Common myeloid progenitor, CD34-positive (primary cell): ENCODE measurements at places on chromosomes 11 and 22.

DNA sequence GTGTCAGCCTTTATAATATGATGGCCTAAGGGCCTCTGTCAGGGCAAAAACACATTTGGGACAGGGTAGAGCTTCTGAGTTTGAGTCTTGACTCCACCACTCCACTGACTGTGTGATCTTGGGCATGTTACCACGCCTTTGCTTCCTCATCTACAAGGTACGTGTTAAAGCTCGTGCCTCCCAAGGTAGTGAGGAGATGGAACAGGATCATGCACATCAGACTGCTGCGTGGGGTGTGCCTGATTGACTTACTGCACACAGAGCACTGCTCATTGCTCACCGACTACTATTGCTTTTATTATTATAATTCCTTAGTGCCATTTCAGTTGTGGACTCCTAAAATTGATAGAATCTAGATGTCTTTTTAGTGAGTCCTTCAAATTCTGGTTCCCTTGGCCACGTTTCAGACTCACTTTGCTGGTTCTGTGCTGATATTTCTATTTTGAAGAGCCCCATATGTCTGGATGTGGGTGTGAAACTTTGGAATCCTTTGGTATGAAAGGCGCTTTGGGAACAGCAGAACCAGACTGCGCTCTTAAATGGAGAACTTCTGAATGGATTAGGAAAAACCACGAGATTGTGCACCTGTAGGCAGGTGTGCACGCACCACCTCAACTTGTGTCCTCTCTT, 44.1 kb upstream of the RAB1B start:
- DNase-seq, result no peak

- DNase-seq, result peak; percentile 74
Observed at GRCh38 chr11:111531687-111532364, 8.7 kb upstream of the LAYN start.

GRCh38 chr11:45616802-45617549, 48.4 kb downstream of the CHST1 start:
- no peak for DNase-seq

- no peak for DNase-seq
Observed at GRCh38 chr11:41784513-41785335, 325.3 kb upstream of the LRRC4C start.

GRCh38 chr11:86116386-86116726, 47.5 kb upstream of the PICALM start:
- DNase-seq, result peak; percentile 68

DNA sequence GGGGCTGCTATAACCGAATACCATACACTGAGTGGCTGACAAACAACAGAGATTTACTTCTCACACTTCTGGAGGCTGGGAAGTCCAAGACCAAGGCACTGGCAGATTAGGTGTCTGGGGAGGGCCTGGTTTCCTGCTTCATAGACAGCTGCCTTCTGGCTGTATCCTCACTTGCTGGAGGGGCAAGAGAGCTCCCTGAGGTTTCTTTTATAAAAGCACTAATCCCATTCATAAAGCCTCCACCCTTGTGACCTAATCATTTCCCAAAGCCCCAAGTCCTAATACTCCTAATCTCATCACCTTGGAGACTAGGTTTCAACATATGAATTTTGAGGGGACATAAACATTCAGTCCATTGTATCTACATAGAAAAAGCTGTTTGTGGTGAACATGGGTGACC, 131.8 kb downstream of the KIRREL3 start:
- DNase-seq, result no peak

DNA sequence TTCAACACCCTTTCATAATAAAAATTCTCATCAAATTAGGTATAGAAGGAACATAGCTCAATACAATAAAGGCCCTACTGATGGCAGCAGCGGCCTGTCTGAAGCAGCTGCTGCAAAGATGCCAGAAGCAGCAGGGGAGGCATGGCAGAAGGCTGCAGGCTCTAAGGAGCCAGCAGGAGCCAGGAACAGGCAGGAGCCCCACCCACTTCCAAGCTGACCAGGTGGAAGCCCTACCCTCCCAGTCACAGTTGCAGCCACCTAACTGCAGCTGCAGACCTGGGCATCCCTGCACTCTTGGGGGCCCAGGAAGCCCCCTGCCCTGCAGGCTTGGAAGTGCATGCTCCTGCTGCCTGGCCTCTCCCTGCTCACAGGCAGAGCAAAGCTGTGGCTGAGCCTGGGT, 18.2 kb upstream of the OR6A2 start:
- no peak for DNase-seq

DNA sequence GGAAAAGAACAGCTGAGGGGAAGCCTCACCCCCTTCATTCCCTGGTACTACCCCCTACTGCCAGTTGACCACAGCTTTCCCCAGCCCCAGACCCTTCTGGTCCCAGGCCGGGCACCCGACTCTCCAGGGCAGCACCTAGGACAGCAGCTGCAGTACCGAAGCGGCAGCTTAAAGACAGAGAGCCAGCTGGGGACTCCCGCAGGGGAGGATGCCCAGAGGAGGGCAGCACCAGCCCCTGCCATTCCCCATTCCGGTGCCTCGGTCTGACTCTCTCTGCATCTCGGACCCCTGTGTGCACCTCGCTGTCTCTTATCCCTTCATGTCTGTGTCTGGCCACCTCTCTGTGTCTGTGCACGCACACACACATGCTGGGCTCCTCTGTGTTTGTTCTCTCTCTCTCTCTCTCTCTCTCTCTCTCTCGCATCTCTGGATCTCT, 9.4 kb downstream of the IGSF9B start:
- DNase-seq, result peak; percentile 80

DNA sequence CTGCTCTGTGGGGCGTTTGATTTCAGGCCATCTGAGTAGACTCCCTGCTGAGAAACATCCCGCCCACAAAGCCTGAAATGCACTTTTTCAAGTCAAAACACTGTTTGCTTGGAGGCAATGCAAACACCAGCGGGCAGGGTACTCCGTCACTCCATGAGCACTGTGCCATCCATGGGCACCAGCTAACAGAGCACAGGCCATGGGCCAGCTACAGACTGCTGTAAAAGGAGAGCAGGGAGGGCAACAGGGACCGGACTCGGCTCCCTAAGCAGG, 16.6 kb upstream of the EFCAB6 start:
- DNase-seq, result no peak

GRCh38 chr11:132106096-132106982, 735.9 kb downstream of the NTM start:
- DNase-seq, result no peak

GRCh38 chr11:115476463-115477286, 27.5 kb downstream of the CADM1 start:
- DNase-seq, result no peak

- DNase-seq, result no peak
Observed at GRCh38 chr11:20861322-20861721, 191.9 kb downstream of the NELL1 start.

DNA sequence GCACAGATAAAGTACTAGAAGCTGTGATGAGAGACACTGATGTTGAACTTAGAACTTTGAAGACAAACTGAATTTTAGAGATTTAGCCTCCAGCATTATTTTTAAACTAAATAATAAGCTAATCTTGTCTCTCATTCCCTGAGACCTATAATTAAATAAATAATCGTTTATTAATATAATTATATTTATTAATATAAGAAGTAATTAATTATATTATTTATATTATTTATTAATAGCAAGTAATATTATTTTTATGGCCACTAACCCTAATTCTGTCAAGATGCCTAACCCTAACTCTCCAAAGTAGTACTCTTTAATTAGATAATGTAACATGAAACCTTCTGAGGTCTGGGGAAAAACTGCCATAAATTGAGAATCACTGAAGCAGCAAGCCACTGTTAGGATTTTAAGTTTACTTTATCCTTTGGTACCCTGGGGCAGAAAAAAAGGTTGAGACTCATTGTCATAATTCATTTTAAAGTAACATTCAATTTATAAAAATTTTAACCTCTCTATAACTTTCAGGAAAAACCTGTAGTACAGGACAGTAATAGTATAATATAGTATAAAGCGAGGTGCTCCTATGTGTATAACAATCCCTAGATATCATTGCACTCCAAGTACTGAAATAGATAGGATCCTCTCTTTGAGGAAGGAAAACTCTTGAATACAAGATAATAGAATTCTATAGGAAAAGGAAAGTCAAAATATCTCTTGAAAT, 85.4 kb downstream of the TTC28 start:
- DNase-seq, result no peak

GRCh38 chr11:22725079-22725478, 58.7 kb downstream of the GAS2 start:
- no peak for DNase-seq

DNA sequence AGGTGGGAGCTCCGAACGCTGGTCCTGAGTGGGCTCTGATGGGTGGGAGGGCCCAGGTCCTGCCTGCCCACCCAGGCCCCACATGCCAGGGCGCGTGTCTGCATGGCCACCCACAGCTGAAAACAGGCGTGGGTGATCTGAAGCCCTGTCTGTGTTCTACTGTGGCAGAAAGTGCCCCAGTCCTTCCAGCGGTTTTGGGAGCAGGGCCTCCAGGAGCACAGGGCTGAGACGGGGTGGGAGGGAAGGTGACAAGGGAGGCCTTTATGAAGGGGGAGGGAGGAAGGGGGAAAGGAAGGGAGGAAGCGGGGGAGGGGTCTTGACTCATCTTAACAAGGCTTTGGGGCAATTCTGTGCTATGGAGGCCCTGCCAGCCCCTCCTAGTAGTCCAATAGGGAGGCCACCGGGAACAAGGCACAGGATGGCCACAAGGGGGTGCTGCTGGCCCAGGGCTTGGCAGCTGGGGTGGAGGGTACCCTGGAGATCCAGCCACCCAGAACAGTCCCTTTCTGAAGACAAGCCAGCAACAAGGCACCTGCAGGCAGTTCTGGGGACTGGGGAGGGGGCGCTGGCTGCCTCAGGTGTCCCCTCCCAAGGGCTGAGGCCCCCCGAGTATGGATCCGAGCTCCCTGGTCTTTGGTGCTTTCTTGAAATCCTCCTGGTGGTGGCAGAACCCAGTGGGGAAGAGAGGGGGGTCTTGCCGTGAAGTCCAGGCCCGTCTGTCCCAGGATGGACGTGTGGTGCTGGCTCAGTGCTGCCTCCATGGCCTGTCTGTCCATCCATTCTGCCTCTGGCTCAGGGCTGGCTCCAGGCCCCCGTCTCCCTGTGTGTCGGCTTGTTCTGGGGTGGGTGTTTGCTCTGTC, 6.3 kb upstream of the FADS3 start:
- peak; percentile 86 for DNase-seq

DNA sequence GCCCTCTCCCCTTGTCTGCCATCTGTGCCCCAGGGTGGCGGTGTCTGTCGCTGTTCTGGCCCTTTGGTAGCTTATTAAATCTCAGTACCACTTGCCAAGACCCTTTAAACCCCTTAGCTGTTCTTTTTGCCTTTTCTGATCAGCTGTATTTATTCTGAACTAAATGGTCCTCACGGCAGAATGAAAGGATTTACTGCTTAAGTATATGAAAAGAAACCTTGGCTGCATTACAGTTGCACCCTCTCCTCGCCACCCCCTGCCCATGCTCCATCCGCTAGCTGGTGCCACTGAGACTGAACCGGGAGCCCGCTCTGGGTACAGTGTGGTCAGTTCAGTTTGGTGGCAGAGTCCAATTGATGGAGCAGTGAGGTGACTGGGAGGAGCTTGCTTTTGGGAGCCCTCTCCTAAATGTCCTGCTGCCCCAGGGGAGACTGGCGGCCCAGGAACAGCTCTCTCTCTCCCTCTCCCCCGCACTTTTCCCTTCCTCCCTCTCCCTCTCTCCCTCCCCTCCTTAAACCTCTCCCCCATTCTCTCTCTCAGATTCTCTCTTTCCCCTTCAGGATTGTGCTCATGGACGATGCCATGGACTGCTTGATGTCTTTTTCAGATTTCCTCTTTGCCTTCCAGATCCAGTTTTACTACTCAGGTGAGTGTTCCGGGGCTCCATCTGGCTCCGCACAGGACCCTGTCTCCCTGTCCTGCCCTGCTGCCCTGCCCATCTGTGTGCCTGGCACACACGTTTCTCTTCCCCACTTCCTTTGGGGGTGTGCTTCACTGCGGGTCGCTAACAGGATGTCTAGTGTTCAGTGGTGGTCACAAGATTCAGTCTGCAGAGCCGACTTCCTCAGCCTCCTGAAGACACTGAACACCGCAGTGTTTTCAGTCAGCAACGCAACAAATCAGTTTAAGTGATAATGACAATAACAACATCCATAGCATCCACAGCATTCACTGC, 21.8 kb downstream of the ARFGAP2 start:
- peak; percentile 78 for DNase-seq

GRCh38 chr22:23692598-23693291, 1.9 kb downstream of the RGL4 start:
- DNase-seq, result no peak

DNA sequence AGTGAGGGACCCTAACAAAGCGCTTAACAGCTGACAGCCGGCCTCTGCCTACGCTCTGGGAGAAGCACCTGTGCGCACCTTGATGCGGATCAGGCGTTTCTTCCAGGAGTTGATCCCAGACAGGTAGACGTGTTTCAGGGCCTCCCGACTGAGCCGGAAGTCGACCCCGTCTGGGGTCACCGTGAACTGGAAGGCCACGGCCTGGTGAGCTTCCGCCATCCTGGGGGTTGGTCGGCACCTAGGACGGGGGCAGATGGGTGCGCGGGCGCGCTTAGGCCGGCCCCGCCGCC, 585 bp downstream of the CPT1B start:
- no peak for DNase-seq

DNA sequence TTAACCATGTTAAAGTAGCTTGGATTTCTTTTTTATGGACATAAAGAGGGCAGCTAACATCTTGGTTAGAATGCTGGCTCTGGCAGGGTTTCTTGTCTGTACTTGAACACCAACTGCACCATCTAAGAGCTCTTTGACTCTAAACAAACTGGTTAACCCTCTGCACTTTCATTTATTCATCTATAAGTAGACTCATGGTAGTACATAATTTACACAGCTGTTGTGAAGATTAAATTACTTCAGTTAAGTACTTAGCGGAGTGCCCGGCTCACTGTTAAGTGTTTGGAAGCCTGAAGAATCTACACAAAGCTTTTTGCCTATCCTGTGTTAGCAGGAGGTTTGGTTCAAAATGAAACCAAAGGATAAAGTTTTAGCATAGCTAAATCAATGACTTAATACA, 846.2 kb upstream of the API5 start:
- no peak for DNase-seq

DNA sequence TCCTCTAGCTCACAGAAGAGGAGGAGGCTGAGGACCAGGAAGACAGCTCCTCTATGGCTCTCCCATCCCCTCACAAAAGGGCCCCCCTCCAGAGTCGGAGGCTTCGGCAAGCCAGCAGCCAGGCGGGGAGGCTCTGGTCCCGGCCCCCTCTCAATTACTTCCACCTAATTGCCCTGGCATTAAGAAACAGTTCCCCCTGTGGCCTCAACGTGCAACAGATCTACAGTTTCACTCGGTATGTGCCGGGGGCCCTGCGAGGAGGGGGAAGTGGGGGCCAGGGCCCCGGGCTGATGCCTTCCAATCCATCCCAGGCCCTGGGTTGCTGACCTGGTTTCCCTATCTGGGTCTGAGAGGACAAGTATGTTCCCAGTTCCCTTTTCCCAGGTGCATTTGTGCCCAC, 7.9 kb downstream of the FOXR1 start:
- peak; percentile 70 for DNase-seq

DNA sequence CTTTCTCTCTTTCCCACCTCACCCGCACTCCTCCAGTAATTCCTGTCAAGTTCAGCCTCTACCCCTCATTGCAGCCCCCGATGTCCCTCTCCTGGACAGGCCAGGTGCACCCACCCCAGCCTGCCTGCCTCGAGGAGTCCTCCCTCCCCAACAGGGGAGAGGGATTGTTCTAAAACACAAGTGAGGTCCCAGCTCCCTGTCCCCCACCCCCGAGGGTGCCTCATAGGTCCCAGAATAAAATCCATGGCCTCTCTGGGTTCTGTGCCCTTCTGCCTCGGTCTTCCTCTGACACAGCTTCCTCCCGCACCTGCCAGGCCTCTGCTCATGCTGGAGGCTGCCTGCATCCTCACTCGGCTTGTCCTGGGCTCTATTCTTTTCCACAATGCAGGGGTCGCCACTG, 720.1 kb downstream of the BRD1 start:
- no peak for DNase-seq
